ENCODE measurements at places on chromosomes 6 and 20. TPM values are rescaled to one million over a fixed set of nuclear protein-coding genes. Genes with fewer than 3 reads are reported as not detected.

DNA sequence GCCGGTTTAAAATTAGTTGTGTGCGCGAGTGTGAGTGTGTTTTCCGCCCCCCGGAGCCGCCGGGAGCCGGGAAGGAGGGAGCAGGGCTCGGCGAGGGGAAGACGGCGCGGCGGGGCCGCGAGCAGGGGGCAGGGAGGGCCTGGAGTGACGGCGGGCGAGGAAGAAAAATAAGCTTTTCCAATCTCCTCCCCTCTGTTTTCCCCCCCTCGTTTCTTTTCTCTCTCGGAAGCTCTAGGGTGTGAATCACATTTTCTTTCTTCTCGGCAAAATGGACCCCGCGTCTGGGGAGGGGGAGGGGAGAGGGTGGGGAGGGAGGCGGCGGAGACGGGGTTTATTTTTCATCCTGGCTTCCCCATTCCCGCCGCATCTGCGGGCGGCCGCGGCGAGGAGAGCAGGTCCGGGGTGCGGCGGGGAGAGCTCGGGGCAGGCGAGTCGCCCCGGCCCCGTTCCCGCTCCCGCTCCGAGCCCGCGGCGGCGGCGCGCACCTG, 881 bp downstream of the BICRAL start:
- peak; percentile 89 for DNase-seq

DNA sequence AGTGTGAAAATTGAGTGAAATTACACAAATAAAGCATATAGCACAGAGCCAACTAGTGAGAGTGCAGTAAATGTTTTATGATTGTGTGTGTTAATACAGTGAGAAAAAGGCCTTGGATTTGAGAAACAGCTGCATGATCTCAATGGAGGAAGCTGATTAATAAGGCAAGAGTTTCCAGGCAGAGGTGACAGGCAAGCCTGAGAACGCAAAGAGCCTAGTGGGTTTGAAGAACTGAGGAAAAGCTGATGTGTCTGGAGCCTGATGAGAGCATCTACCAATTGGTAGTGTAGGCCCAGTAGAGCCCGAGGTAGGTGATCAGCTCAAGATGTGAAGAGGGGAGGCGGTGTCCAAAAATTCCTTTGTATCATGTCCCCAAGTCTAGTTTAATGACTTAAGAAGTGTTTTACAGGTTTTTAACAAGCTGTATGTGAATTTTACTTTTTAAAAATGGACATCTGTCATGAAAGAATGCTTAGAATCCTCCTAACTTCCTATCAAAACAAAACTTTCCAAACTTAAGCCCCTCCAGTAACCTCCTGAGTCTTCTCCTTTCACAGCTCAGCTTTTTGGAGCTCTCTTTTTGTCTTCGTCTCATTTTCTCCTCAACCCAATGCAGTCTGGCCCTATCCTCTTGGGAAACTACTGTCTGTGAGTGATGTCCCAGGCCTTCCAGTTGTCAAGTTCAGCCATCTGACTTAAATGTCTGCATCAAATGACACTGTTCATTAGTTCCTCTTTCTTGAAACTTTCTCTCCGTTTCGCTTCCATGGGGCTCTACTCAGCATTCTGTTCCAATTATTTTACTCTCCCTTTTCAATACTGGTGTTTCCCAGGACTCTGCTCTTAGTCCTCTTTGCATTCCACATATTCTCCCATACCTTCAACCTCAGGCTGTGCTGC, 1.2 kb downstream of the CDC40 start:
- no peak for DNase-seq

SASH1 gene
- total RNA-seq = 11.5 TPM

GRCh38 chr6:130105996-130106704, 87.8 kb downstream of the L3MBTL3 start:
- DNase-seq = no peak

FAXC gene
- total RNA-seq = 3.5 TPM

SLA2 gene
- total RNA-seq = 0.02 TPM

RSPO4 gene
- total RNA-seq = not detected

- peak; percentile 88 for DNase-seq
Observed at GRCh38 chr6:112683926-112684325, 336.8 kb downstream of the RFPL4B start.

GRCh38 chr6:111993342-111993741, 60.6 kb upstream of the CCN6 start:
- DNase-seq = no peak

- no peak for DNase-seq
Observed at GRCh38 chr6:166308033-166308768, at the start of gene PRR18. Gene PRR18, minus strand, starts transcription at chr6:166308392. Its CDS starts 250 bp downstream, at chr6:166308142.

PPP1R3G gene
- 1.3 TPM for total RNA-seq

DNA sequence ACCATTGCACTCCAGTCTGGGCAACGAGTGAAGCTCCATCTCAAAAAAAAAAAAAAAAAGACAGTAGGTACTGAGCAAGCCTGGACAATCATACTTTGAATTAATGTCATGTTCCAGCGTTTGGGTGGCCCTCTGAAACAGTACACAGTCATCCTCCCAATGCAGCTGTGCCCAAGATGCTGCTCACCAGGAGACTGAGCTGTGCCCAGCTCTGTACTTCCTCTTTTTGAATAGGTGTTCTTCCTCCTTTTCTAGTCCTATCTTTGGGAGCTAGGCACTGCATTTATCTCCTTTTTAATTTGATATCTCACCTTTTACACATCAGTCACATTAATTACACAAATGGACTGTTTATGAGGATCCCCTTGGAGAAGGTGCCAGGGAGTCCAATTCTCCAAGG, 101.5 kb downstream of the RPP40 start:
- no peak for DNase-seq

DNA sequence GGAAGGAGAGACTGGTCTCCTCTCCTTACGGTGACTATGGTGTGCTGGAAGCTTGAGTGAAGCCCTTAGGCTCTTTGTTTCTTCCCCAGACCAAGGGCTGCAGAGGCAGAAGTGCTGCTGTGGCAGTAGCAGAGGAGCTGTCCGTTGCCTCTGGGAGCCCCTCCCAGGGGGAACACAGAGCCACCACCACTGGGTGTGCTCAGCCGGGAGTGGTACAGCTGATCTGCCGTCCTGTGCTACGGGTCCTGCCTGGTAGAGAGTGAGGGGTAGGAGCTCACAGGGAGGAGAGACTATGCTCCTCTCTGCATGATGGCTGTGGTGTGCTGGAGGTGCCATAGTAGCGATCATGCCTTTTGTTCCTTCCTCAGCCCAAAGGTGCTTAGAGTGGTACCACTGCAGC, 318.7 kb downstream of the DOK5 start:
- DNase-seq = no peak

LRRC1 gene
- total RNA-seq = 18.4 TPM

GRCh38 chr6:120899932-120900331, 434.3 kb downstream of the TBC1D32 start:
- no peak for DNase-seq

LRRN4 gene
- total RNA-seq = 0.76 TPM

ESR1 gene
- not detected for total RNA-seq

GRCh38 chr6:34331371-34332050, 61.0 kb downstream of the NUDT3 start:
- DNase-seq = no peak

OR2H2 gene
- not detected for total RNA-seq

PHACTR1 gene
- total RNA-seq = 1.2 TPM

PTCRA gene
- total RNA-seq = not detected

DNA sequence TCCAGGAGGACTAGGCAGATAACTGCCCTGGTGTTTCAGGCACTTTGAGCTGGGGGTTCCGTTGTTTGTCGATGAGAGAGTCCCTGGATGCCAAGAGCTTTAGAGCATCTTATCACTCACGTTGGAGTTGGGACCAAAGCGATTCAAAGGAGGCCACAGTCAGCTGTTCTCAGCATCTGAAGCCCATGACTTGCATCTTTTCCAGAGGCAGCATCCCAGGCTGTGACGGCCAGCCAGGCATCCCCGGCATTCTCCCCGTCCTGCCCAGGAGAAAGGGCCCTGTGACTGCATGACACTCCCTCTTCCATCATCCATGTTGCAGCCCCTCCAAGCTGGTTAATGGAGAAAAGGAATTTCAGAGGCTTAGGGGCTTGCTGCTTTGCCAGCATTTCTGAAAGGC, 520.3 kb downstream of the CDH26 start:
- DNase-seq = no peak

DNA sequence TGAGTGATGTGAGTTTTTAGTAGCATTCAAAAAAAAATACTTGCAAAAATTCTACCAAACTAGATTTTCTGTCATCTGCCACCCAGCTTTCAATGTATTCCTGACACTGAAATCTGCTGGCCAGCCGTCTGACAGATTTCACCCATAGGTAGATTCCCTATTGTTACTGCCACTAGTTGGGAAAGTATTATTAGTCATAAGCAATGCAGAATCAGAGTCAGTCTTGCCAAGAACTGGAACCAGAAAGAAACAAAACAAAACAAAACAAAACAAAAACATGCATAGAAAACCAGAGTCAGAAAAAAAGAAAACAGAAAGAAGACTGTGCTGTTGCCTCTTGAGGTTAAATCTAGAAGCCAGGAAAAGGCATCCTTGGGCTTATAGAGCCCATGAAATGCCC, 293.1 kb upstream of the KCNQ5 start:
- peak; percentile 32 for DNase-seq

DNA sequence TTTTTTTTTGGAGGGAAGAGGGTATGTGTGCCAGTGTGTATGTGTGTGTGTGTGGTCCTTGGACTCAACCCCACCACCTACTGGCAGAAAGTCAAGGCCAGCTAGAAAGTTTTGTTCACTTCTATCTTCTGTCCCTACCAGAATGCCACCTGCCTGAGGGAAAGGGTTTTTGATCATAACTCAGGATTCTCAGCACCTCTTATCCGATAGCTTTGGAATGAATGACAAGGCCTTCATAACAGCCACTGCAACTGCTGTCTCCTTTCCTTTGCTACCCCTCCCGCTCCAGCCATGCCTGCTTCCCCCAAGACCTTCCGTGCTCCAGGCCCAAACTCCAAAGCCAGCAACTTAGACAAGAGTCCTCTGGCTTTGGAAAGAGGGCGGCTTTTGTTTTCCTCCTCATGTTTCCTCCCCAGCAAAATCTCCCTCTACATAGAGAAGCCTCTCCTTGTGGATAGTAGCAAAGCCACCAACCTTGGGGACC, 18.7 kb downstream of the BTN3A1 start:
- DNase-seq = peak; percentile 72

GRCh38 chr6:139290787-139291311, 949 bp downstream of the TXLNB start:
- DNase-seq = peak; percentile 61

PTK6 gene
- not detected for total RNA-seq

- DNase-seq = no peak
Observed at GRCh38 chr20:46419882-46420281, 13.5 kb upstream of the ELMO2 start.
